Uterus (tissue), 4 donors: ENCODE measurements at places on chromosomes 1 and 21.

- DNase-seq = no peak
Measured at GRCh38 chr1:203002951-203003350, 4.2 kb upstream of the TMEM183A start.

DNA sequence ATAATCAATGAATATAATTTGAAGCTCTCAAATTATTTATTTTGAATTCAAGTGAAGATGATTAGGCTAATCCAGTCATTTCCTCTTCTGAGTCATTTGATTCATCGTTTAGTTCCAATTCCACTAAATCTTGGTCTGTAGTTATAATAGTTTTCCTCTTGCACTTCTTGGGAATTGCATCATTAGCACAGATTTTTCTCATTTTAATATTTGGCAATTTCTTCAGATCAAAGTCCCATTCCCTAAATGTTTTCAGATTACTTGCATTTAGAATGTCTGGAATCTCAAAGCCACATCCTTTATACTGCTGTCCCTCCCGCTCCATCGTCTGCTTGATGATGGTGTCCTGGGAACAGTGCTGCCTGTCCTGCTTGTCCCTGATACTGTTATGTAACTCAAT lies 43.5 kb downstream of the MAST2 start:
- DNase-seq = no peak

GRCh38 chr21:32915099-32915498 lies 110.6 kb upstream of the OLIG2 start:
- DNase-seq = no peak

DNA sequence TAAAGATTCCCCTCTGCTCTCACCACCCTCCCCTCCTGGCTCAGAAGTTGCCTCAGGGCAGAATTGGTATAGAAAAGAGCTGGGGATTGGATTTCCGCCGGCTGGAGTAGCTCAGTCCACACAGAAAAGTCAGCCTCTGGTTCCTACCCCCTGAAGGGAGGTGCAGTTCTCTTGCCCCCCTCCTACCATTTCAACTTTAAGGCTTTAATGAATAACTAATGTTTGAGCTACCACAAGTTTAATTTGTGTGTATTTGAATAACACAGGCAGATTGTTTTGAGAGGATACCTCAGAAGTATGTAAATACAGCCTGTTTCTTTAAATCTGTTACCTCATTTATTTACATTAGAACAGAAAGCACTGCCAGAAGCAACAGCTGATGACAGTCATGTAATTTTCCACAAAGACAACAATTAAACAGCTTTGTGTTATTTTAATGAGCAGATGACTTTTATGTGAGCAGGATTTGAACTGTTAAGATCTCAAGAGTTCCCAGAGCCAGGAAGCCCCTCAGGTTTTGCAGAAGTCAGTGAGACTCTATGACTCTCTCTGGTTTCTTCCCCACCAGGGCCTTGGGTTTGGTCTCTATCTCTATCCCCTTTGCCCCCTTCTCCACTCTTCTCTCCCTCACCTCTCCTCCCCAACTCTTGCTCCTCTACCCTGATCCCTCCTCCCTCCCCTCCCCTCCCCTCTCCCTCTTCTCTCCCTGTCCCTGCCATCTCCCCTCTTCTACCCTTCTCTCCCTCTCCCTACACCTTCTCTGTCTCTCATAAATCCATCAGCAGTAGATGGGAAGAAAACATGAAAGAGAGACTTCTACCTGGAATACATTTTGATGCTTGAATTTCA lies 26.3 kb downstream of the DUSP10 start:
- DNase-seq = no peak

- DNase-seq = no peak
Measured at GRCh38 chr1:38712046-38712445, 147.5 kb downstream of the RRAGC start.

DNA sequence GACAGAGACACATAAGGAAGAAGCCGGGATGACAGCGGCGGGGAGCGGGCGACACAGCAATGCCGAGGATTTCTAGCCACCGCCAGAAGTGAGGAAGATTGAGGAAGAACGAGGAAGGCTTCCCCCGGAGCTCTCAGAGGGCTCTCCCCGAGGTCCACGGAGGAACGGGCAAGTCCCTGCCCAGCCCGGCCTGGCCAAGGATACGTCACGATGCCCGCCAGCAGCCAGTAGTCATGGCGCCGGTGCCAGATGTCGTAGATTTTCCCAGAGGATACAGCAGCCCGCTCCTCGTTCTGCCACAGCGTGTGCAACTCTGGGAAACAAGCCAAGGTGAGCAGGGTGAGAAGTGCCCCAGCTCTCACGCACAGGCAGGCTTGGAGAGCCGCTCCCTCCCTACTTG lies 65.9 kb downstream of the KCNAB2 start:
- DNase-seq = no peak

- DNase-seq = peak; percentile 18
Measured at GRCh38 chr1:41360074-41360785, 1.0 kb upstream of the FOXO6 start.

GRCh38 chr1:88528792-88529191 lies 155.3 kb upstream of the PKN2 start:
- no peak for DNase-seq

- no peak for DNase-seq
Measured at GRCh38 chr1:232643251-232643650, 13.3 kb upstream of the SIPA1L2 start.

DNA sequence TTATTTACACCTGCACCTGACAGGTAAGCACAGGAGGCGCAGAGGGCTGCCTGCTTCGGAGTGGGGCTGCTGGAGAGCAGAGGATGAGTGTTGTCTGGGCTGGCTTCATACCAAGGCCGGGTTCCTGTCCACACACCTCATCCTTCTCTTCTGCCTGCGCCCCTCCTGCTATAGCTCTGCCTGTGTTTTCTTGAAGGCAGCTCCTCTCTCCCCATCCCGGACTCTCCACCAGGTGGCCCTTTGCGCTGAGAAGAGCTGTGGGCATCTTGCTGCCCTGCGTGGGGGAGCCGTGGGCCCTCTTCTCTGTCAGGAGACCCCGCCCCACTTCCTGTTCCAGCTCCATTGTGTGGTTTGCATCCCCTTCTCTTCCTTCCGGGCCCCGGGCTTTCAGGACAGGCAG lies 35.0 kb downstream of the ARHGEF10L start:
- no peak for DNase-seq

DNA sequence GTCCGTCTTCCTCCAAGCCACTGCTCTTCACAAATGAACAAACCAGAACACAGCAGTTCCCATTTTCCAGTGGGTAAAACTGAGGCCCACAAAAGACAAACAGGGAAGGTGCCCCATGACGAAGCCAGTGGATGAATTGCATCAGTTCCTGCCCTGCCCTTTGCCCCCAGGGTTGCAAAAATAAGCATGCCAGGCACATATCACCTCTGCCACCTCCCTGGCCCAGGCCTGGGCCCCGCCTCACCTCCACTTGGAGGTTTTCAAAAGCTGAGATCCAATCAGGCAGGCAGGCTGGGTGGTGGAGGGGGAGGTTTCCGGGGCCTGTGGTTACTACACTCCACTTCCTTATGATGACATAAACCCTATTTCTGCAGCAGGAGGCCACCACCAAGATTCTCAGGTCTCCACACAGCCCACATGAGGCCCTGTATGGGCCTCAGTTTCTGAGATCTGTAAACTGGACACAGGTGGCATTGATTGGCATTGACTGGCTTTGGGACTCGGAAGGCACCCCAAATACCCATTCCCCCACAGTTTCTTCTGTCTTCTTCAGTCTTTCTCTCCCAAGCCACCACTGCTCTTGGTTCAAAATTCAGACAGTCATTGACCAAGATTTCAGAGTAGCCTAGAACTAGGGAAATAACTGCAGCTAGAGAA lies 4.1 kb downstream of the KIF21B start:
- no peak for DNase-seq

GRCh38 chr1:19602486-19602885 lies 41.6 kb upstream of the NBL1 start:
- no peak for DNase-seq

- no peak for DNase-seq
Measured at GRCh38 chr1:112762541-112763500, 47.7 kb upstream of the PPM1J start.

DNA sequence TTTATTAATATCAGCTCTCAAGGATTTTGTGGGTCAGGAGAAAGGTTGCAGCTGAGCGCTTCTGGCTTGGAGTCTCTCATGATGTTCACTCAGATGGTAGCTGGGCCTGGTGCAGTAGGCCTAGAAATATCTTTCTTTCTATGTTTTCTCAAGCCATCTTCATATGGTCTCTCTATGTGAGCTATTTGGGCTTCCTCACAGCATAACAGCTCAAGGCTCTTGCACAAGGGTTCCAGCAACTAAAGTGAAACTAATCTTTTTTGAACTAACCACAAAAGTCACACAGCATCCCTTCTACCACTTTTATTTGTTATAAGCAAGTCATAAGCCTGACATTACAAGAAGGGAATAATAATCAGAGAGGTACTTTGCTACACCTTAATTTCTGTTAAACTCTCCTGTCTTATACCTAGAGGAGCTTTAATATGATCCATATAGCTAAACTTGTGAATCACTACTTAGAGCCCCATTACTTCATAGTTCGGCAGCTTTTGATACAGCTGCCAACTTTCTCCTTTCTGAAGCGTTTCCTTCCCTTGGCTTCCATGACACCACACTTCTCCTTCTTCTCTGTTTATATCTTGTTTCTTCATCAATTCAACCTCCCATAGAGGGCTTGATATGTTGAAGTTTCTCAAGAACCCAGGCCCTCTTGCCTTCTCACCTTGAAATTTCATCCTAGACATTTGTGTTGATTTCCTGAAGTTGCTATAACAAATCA lies 720.2 kb downstream of the LTN1 start:
- no peak for DNase-seq
